Thoracic aorta (tissue), 2 donors: ENCODE measurements at places on chromosomes 12 and 14. TPM values are rescaled to one million over a fixed set of nuclear protein-coding genes. Genes with fewer than 3 reads are reported as not detected.

E2F7 gene
- total RNA-seq, result not detected

SLC39A2 gene
- total RNA-seq, result not detected

TRIM9 gene
- total RNA-seq, result 2.1 TPM

PLBD2 gene
- total RNA-seq, result 54.1 TPM

PLEK2 gene
- 2.0 TPM for total RNA-seq

SERPINA1 gene
- total RNA-seq, result 22.4 TPM

MEG3 gene
- 153 TPM for total RNA-seq

CCDC175 gene
- total RNA-seq, result 0.78 TPM

ANKRD33 gene
- total RNA-seq, result not detected

TSPAN9 gene
- 39.5 TPM for total RNA-seq

SLC7A7 gene
- 38.5 TPM for total RNA-seq

OAS2 gene
- 21.2 TPM for total RNA-seq

CAPS2 gene
- total RNA-seq, result 18.7 TPM

PAWR gene
- 104 TPM for total RNA-seq

TRHDE gene
- 3.5 TPM for total RNA-seq
